Breast epithelium (tissue), 4 donors: ENCODE measurements at places on chromosomes 7 and 10. TPM values are rescaled to one million over a fixed set of nuclear protein-coding genes. Genes with fewer than 3 reads are reported as not detected.

Gene TAS2R4
- 2.0 TPM for total RNA-seq

Gene HHEX
- total RNA-seq = 10.6 TPM

Gene LRGUK
- total RNA-seq = 0.96 TPM

Gene OR2A12
- total RNA-seq = not detected

Gene SYCE1
- total RNA-seq = 3.9 TPM

Gene DDC
- total RNA-seq = 0.29 TPM

- DNase-seq = no peak
These were observed 441 bp downstream of the FBH1 start for GRCh38 chr10:5890452-5890915.

DNA sequence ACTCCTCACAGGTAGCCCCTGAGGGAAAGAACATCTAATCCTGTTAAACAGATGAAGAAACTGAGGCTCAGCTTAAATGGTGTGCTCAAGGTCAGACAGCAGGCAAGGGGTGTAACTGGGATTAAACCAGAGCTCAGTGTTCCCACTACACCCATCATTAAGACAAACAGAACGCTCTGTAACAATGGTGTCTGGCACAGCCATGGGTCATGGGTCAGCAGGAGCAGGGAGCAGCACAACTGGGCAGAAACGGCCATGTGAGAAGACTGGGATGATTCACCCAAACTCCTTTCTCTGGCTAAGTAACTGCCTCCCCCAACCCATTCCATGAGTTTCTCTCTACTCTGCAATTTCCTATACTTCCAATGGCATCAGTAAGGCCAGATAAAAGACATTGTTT is 85.5 kb upstream of the PDE1C start:
- no peak for DNase-seq

DNA sequence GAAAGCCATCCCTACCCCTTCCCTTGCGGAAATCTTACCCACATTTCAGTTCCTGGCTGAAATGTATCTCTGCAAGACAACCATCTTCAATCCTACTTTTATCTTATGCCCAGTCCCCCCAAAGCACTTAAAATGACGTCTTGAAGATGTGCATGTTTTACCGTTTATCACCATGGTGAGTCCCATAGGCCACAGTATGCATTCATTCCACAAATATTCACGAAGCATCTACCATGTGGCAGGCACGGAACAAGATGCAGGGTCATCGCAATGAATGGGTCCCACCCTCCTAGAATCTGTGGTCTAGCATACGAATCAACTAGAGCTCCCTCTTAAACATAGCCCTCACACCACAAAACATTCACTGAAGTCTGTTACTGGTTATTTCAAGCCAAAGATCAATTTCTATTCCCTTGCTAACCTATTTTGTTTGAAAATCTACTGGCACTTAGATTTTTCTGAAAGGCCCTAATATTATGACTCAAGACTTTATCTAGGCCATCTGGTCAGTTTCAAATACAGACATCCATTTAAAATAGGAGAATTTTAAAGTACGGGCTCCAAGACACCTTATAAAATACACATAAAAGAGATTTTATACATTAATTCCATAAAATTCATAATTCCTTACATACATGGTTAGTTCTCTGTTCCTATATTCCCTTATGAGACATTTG is 99.4 kb downstream of the PARD3 start:
- DNase-seq = no peak

GRCh38 chr10:95431900-95432342 is 129.2 kb downstream of the SORBS1 start:
- DNase-seq = no peak

DNA sequence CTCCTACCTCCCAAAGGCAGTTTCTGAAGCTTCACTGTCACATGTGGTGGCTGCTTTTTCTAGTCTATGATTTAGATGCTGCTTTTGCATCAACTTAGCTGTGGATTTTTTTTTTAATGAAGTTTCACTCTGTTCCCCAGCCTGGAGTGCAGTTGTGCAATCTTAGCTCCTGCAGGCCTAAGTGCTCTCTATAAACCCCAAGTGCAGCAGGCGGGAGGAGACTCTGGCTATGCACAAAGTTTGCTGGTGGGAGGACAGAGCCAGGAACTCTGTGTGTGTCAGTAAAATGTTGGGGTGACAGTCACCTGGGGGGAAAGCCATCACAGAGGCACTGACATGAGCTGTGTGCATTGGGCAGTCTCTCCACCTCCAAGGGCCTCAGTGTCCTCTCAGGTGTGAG is 138.8 kb upstream of the FAM20C start:
- no peak for DNase-seq

DNA sequence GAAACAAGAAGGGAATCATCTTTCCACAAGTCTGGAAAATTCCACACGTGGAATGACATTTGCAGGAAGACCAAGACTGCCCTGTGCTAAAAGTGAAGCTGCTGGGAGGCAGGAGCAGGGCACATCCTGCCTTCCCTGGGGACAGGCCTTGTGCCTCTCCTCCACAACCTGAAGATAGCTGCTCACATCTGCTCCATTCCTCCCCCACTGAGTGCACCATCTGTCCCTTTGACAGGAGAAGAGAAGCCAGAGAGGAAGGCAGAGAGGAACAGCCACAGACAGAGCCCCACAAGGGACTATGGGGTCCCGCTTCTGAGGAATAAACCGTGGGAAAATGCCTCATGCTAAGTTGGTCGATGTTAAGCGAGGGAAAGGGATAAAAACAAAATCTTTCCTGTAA is 15.9 kb upstream of the FAM171A1 start:
- no peak for DNase-seq

DNA sequence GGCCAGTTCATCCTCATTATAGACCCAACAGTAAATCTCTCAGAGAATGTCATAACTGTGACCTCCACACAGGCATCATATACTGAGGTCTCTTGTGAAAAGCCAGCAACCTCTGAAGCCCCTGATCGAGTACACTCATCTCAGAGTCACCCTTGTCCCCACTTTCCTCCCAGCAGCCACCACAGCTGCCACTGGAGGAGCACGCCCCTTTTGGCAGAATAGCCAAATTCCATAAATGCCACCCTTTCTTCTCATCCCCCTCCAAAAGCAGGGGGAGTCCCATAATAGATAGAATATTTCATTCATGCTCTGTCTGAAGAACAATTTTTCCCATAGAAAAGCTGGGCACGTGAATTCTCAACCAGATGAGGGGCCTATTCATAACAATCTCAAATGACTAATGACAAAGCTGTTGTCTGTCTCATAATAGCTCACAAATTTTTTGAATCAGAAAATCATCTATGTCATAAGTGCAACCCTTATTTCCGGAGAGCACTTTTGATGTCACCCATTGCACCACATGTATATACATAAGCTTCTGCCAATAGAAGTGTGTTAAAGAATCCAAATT is 47.4 kb downstream of the SGMS1 start:
- DNase-seq = no peak

DNA sequence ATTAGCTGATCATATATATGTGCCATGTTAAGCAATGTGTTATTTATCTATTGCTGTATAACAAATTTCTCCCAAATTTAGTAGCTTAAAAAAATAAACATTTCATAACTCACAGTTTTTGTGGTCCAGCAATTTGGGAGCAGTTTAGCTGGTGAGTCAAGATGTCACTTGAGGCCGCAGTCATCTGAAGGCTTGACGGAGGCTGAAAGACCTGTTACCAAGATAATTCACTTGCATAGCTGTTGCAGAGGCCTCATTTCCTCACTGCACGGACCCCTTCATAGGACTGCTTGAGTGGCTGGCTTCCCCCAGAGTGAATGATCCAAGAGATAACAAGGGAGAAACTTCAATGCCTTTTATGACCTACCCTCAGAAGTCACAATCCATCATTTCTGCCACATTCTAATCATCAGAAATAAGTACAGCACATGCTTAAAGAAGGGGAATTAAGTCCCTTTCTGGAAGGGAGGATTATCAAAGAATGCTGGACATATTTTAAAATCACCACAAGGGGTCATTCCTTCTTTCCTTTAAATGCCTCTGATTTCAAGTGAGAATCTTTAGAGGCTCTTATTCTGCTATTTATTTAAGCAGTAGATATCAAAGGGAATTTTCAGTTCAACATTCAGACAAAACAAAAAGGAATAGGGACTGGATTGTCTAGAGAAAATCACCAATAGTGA is 10.5 kb upstream of the SRPK2 start:
- DNase-seq = no peak

DNA sequence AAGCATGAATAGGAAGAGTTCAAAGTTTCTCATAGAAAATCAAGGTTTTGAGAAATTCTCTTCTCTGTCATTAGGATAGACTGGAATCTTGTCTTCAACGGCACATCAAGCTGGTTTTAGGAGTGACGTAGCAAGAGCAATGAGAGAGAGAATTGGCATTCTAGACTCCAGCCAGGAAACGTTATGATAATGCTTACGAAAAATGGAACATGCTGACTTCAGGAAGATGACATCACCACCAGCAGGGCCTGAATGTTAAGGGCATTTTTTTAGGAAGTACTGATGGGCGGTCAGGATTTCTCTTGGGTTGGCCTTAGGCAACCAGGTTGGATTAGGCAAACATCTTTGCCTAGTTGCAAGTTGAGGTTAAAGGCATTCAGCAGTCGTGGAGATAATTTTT is 213.2 kb upstream of the CTBP2 start:
- DNase-seq = no peak
